ENCODE measurements at places on chromosomes 7 and 10.

GRCh38 chr10:79898597-79899325, 50.1 kb downstream of the SFTPD start:
- DNase-seq = no peak

GRCh38 chr7:51251290-51251689, 65.3 kb downstream of the COBL start:
- DNase-seq = no peak

- DNase-seq = no peak
Observed at GRCh38 chr7:101216001-101216859, 1.2 kb downstream of the PLOD3 start.

- no peak for DNase-seq
Observed at GRCh38 chr10:44280226-44281014, 104.5 kb downstream of the CXCL12 start.

DNA sequence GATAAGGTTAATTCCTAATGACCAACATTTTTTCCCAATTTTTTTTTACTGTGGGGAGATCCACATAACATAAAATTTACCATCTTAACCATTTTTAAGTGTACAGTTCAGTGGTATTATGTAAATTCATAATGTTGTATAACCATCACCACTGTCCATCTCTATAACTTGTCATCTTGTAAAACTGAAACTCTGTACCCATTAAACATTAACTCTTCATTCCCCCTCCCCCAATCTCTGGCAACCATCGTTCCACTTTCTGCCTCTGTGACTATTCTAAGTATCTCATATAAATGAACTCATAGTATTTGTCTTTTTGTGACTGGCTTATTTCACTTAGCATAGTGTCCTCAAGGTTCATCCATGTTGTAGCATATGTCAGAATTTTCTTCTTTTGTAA, 46.0 kb upstream of the HPS1 start:
- no peak for DNase-seq

- DNase-seq = no peak
Observed at GRCh38 chr10:35225204-35225603, 98.6 kb downstream of the CREM start.

DNA sequence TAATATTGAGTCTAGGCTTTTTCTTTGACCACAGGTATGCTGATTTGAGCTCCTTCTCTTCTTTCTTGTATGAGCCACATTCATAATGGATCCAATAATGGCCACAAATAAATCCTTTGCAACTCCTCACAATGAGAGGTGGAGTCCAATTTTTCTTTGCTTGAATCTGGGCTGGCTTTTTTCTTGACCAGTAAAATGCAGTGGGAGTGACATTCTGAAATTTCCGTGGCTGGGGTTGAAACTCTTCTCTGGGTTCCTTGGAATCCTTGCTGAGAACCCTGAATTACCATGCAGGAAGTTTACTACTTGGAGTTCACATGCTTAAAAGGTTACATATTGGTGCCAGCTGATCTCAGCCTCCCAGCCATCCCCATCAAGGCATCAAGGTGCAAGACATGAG, 22.4 kb upstream of the FAM180A start:
- DNase-seq = no peak

DNA sequence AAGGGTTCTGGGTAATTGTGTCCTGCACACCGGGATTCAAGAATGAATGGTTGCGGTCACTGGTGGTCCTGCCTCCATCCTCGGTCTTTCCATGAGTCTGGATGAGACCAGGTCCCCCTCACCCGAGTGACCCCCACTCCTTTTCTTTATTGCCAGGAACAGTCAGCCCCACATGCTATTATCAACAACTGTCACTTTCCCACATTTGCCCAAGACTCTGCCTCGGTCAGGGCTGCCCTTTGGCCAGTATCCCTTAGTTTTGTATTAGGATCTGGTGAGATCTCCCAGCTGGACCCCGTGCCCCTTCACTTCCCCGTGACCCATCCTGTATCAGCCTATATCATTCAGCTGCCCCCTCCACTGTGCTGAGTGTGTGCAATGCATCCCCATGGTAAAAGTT, 288.3 kb downstream of the ADARB2 start:
- no peak for DNase-seq

- no peak for DNase-seq
Observed at GRCh38 chr7:111486472-111487142, 75.7 kb downstream of the IMMP2L start.

DNA sequence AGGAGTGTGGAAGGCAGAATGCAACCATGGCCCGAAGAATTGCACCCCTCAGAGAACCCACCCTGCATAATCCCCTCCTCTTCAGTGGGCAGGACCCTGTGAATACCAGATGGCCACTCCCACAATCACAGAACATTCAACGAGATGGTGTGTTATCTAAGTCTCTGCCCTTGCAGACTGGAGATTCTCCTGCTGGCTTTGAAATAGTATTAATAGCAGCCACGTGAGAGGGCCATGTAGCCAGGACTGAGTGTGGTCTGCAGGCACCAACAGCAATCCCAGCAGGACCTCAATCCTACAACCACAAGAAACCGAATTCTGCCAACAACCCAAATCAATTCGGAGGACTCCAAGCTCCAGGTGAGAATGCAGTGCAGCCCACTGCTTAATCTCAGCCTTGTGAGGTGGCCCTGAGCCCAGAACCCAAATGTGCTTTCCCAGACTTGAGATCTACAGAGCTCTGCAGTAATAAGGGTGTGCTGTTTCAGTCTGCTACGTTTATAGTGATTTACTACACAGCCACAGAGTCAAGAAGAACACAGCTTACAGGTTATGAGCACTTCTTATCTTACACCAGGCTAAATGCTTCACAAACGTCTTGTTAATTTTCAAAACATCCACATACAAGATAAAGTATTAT, 72.1 kb downstream of the VOPP1 start:
- DNase-seq = no peak

DNA sequence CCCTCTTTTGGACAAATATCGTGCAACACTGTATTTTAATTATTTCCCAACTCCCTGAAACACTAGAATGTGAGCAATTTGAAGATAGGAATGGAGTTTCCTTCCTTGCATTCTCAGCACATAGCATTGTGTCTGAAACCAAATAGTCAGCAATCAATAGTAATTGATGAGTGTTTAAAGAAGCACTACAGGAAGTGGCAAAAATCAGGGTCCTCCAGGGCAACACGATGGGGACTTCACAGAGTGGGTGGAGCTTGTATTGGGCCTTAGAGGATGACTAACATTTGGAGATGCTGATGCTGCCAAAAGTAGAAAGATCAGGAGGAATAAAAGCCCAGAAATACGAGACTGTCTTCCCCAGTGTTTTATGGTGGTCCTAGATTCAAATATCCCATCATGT, 94.9 kb downstream of the NPSR1 start:
- DNase-seq = no peak

DNA sequence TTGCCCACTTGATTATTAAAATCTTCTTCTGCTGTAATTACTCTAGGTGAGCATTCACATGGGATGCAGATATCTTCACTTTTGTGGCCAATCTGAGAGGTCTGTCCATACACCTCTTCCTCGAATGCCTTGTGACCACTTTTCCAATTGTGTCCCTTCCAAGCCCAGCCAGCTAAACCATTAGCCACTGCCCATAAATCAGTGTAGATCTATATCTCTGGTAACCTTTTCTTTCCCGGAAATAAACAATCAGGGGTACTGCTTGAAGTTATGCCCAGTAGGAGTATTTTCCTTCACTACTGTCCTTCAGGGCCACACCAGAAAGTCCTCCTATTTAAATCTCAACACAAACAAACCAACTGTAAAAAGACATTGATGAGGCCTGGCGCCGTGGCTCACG, 104.6 kb upstream of the KCNMA1 start:
- no peak for DNase-seq

DNA sequence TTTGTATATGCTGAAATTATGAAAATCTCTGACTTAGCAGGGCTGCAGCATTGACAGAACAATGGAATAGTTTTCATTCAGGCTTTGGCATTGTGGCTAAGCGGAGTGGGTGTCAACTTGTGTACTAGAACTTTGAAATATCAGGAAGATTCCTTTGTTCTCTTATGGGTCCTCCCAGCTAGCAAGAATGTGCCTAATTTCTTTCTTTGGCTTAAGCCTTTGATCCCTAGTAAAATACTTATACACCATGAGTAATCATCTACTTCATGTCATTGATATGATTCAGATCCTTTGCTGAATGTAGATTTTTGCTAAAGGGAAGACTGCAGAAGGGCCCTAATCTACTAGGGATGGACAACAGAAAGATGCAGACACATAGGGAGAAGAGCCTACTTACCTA, 6.2 kb downstream of the AVL9 start:
- DNase-seq = no peak

- no peak for DNase-seq
Observed at GRCh38 chr7:124791426-124791825, 25.8 kb upstream of the GPR37 start.

DNA sequence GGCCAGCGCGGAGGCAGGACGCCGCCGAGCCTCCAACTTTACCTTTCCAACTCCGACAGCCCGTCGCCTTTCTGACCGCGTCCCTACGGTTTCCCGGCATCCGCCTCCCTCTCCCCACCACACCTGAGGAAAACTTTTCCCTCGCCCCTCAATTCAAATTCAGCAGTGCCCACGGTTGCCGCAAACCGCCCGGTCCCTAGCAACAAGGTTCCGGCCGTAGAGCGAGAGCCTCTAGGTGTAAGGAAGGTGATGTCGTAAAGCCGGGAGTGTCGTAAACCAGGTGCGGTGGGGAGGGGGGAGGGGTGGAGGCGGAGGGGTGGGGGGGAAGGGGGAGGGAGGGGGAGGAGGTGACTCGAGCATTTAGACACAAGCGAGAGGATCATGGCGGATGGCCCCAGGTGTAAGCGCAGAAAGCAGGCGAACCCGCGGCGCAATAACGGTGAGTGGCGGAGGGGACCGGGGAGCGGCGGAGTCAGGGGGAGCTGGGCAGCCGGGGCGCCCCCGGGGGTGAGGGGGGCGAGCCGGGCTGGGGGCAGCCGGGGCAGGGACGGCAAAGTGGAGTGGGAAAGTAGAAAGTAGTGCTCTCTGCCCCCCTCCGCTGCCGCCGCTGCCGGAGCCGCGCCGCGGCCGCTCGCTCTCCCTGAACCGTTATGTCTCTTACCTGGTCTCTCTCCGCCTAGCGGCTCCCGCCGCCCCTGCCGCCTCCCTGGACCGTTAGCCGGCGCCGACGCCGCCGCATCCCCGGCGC, at the start of gene ZEB1:
Gene ZEB1, plus strand, starts transcription at position 363 of the 748 bp plus-strand sequence. Its CDS starts 19 bp downstream, at position 382.
- DNase-seq = peak; percentile 87

GRCh38 chr7:142323706-142324105, 65.8 kb upstream of the PRSS58 start:
- peak; percentile 21 for DNase-seq

DNA sequence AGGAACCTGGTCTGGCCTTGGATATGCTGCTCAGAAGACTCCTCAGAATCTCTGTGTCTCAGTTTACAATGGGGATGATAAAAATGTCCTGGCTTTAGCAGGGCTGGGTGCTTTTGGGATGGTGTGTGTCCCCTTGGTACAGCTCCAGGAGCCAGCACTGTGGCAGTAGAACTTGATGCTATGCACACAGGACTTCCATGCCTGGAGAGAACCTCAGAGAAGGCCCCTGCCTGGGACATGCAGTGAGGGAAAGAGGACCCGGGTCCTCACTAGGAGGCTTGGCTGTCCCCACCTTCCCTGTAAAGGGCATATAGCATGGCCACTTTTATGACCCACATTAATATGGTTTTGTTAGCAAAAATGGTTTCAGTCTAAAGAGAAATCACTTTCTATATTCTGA, 100.5 kb downstream of the GLRX3 start:
- DNase-seq = no peak

DNA sequence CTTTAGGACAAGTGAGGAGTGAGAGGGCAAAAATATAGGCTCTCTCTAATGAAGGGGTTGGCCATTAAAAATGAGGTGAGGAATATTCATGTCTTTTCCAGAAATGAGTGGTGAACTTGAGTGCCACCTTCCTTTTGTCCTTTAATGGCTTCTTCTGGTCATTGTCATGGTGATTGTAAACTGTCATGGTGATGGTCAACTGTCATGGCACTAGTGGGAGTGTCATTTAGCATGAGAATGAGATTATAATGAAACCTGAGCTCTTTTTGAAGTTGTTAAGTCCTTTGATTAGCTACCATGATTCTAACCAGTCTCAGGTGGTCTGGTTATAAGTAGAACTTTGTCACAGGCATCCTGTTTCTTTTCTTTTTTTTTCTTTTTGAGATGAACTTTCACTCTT, 524.4 kb downstream of the NEBL start:
- no peak for DNase-seq

DNA sequence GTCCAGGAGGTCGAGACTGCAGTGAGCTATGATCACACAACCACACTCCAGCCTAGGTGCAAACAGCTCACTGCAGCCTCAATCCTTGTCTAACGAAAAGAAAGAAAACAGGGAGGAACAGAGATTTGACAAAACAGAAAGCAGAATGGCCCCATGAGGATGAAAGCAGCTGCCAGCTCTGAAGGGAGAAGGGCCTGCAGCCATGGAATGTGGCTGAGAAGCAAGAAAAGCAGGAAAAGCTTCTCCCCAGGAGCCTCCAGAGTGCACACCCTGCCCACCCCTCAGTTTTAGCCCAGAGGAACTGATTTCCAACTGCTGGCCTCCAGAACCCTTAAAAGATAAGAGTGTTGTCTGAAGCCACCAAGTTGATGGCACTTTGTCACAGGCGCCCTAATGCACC, 13.0 kb downstream of the ESYT2 start:
- DNase-seq = no peak

GRCh38 chr10:43689618-43689954, 40.9 kb upstream of the ZNF32 start:
- peak; percentile 39 for DNase-seq

- DNase-seq = no peak
Observed at GRCh38 chr7:151053096-151053495, 4.6 kb downstream of the CDK5 start.

GRCh38 chr7:41268878-41269277, 434.0 kb downstream of the INHBA start:
- no peak for DNase-seq

- no peak for DNase-seq
Observed at GRCh38 chr10:75954486-75954885, 523.1 kb downstream of the LRMDA start.

DNA sequence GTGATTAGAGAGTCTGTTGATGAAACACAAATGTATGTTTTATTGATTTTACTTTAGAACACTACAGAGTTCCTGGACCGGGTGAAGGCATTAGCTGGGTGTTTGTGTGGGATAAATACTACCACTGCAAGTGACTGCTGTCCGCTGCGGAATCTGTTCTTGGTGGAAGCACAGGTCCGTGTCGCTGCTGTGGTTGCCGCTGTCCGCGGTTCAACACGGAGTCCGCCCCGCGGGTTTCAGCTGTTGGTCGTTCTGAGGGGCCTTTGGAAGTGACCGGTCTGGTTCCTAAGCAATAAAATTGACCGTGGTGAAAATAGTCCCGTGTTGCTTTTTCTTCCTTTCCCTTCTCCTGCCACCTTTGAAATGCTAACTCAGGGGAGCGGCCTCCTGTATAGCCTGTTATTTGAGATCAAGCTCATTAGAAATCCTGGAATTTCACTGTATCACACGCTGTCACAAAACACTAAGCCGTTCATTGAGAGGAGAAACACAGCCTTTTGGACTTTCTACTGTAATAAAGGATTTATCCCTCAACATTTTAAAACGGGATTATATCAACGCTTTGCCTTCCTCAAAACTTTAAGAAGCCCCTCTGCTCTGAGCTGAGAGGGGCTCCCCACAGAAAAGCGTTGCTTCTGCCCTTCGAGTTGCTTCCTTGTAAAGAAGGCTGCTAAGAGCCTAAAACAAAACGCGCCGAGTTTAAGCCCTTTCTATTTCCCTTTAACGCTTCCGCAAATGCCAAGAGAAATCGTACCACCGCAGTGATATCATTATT, 2.6 kb downstream of the NKX6-2 start:
- no peak for DNase-seq

Measured in stimulated activated CD4-positive, alpha-beta T cell treated with anti-CD3 and anti-CD28 coated beads, TNF-alpha, amount 100 ng/mL, for 24 hours (primary cell).